Suppressor macrophage treated with lipopolysaccharide for 4 hours (primary cell): ENCODE measurements at places on chromosomes 3 and 15.

DNA sequence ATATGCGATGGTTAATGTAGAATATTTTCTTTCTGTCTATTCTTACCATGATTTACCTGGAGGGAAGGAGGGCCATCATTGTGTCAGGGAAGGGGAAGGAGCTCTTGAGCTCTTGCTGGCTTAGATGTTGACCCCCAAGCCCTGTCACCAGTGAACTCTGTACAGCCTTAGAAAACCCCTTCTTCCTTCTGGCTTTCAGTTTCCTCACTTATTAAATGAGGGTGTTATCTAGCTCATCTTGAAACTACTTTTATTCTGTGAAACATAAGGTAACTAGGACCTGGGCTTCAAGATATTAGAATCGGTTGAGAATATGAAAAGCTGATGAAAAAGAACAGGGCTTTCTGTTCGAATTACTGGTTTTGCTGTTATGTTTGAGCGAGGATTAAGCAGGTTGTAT, 25.1 kb upstream of the UTS2B start:
- DNase-seq = no peak

GRCh38 chr3:131688370-131688769, 185.6 kb upstream of the MRPL3 start:
- DNase-seq = no peak

GRCh38 chr3:133295944-133296917, 103.6 kb upstream of the BFSP2 start:
- no peak for DNase-seq

GRCh38 chr15:30043211-30043655, 39.5 kb upstream of the GOLGA8J start:
- no peak for DNase-seq
